Adipocyte (in vitro differentiated cells): ENCODE measurements at places on chromosomes 3 and 15.

DNA sequence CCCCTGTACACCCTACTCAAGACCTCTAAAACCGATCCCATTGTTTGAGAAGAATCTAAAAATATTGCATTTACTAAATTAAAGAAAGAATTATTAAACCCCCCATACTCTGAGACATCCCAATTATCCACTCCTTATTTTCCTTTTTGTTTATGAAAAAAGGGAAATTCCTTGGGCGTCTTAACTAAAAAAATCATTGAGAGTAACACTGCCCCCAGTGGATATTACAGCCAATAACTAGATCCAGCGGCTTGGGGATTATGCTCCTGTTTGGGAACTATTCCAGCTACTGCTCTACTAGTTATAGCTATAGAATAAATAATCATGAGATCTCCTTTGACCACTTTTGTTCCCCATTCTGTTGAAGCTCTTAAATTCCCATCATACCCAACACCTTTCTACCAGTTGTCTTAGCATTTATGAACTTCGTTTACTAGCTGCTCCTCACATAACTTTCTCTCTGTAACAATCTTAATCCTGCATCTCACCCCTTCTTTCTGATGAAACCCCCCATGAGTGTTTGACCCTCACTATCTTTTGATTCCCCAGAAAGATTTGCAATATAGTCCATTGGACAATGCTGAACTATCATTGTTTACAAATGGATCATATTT, 12.7 kb upstream of the CFAP91 start:
- DNase-seq: peak; percentile 51

GRCh38 chr3:20186600-20187004, 596 bp upstream of the SGO1 start:
- peak; percentile 43 for DNase-seq

DNA sequence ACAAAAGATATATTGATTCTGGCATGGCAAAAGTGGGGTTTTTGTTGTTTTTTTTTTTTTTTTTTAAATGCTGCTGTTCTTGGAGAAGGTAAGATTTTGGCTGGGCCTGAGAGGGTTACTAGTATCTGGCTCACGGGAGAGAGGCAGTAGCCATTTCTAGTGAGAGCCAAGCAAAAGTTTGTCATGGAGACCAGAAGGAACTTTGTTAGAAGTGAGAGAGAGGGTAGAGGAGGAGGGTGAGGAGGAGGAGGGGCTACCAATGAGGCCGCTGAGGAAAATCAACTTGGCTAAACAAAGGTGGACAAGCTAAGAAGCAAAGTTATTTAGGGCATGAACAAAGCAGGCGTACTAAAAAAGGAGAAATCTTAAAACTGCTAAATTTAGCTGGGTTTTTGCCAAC, 48.9 kb upstream of the STRIT1 start:
- no peak for DNase-seq

DNA sequence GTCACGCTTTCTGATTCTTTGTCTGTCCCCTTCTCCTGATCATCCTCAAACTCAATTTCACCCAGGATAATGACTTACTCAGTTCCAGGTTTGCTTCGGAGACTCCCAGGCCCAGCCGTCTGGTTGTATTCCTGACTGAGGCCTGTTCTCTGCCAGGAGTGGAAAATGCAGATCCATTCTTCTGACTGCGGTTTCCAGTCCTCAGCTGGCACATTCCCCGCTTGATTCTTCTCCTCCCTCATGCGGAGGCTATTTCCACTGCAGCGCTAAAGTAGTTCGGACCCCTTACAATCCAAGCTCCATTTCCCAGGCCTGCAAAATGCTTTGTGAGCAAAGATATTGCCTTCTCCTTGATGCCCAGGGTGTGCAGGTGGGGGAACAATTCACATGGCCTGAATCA, 47.2 kb upstream of the GALNT15 start:
- DNase-seq: no peak

DNA sequence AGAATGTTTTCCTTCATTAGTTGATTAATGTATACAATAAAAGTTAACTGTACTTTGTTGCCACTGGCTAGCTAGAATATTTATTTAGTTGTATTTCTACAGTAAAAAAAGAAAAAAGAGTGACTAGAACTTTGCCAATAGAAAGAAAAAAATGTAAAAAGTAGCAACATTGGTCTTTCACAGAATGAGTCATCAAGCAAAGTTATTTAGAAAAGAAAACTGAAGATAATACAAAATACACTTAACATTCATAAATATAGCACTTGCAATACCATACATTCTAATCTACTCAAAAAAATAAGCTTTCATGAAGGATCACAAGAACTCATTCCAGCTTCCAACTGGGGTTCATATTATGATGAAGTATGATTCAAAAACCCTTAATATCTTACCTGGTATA, 83.4 kb downstream of the AQR start:
- DNase-seq: peak; percentile 50

DNA sequence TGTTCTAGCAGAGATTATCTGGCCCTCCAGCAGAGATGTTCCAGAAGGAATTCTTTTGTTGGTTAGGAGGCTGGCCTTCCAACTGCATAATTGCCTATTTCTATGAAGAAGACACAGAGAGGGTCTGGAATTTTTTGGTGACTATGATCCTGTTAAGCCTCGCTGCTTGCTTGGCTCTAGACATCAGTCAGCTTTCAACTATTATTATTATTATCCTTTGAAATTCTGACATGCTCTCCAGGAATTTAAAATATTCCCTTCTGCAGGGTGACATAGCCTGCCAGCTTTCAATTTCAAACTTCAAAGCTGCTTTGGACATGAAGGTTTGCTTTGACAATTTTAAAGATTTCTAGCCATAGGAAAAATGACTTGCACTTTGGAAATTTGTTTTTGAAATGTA, 26.3 kb upstream of the ZNF148 start:
- DNase-seq: peak; percentile 54

DNA sequence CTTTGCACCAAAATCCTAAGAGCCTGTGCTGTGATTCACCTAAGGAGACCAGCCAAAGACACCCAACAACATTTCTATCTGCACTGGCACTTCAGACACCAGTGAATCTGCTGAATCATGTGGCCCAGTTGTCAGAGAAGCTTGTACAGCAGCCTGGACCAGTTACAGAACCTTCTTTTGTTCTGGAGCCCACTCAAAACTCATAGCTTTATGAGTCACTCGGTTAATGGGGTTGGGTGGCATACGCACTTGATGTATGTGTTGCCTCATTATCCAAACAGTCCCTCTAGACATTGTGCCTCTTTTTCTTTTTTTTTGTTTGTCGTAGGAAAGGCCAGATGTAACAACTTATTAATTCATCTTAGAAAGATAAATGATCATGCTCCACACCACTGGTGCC, 25.6 kb upstream of the GOLGA6L2 start:
- no peak for DNase-seq

- DNase-seq: no peak
Observed at GRCh38 chr3:153633407-153633806, 471.4 kb downstream of the RAP2B start.

DNA sequence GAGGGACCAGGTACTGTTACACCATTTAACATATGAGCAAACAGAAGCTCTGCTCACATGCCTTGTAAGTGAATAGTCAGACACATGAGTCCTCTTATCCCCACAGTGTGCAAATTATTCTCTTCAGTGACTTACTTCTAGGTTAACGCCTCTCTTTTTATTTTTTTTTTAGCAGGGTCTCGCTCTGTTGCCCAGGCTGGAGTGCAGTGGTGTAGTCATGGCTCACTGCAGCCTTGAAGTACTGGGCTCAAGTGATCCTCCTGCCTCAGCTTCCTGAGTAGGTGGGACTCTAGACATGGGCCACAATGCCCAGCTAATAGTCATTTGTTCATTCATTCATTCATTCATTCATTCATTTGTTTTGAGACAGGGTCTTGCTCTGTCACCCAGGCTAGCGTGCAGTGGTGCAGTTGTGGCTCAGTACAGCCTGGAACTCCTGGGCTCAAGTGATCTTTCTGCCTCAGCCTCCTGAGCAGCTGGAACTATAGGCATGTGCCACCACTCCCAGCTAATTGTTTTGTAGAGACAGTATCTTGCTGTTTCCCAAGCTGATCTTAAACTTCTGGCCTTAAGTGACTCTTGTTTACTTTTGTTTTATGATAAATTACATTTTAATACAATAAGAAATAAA, 94.7 kb downstream of the LRRC28 start:
- no peak for DNase-seq

GRCh38 chr3:59133311-59133710, 83.5 kb upstream of the CFAP20DC start:
- peak; percentile 90 for DNase-seq

GRCh38 chr3:177498037-177498857, 301.0 kb upstream of the TBL1XR1 start:
- DNase-seq: no peak

DNA sequence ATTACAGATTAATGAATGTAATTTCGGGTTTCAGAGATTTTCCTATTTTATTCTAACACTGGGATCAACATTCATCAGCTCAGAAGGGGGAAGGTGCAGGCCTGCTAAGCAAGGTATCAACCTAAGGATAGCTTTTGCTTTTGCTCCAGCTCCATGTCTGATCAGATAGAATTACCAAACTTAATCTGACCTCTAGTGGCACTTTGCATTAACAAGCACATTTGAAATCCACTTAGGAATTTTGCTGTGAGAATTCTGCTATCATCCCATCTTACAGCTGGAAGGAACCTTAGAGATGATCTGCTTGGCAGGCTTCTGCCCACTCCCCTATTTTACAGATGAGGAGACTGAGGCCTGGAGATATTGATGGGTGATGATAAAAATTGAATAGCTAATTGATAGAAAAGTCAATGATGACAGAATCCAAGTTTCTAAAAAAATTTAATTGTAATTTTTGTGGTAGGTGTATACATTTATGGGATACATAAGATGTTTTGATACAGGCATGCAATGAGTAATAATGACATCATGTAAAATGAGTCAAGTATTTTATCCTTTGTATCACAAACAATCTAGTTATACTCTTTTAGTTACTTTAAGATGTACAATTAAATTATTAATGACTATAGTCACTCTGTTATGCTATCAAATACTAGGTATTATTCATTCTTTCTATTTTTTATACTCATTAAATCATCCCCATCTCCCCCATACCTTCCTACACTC, 209.2 kb upstream of the ZPLD1 start:
- DNase-seq: peak; percentile 84

- DNase-seq: peak; percentile 72
Observed at GRCh38 chr15:74631935-74632560, 16.4 kb downstream of the CLK3 start.

- DNase-seq: peak; percentile 68
Observed at GRCh38 chr3:187243933-187244524, 46.7 kb downstream of the RTP1 start.

GRCh38 chr3:46485779-46486175, 12.0 kb upstream of the RTP3 start:
- DNase-seq: no peak

GRCh38 chr15:100291106-100291505, 50.7 kb downstream of the ADAMTS17 start:
- no peak for DNase-seq

GRCh38 chr3:144185276-144185675, 213.7 kb downstream of the DIPK2A start:
- DNase-seq: no peak

DNA sequence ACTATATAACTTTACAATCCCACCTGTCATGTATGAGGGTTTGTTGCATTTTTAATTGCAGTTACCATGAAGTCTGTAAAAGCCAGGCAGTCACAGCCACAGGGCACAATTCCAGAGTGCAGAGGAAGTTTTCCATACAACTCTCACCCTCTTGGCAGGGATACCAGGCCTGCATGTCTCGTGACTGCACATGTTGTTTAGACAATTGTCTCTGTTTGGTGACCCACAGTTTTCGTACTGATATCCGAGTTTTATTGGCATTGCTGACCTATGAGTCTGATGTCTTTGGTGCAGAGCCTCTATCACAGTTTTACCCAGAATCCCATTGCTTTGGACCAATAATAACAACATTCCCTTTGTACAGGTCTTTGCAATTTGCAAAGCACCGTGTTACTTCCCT, 24.9 kb upstream of the MYZAP start:
- DNase-seq: no peak

- DNase-seq: no peak
Observed at GRCh38 chr3:7766530-7766929, 735.1 kb upstream of the LMCD1 start.

GRCh38 chr3:107899990-107900651, 190.7 kb downstream of the CD47 start:
- peak; percentile 24 for DNase-seq

DNA sequence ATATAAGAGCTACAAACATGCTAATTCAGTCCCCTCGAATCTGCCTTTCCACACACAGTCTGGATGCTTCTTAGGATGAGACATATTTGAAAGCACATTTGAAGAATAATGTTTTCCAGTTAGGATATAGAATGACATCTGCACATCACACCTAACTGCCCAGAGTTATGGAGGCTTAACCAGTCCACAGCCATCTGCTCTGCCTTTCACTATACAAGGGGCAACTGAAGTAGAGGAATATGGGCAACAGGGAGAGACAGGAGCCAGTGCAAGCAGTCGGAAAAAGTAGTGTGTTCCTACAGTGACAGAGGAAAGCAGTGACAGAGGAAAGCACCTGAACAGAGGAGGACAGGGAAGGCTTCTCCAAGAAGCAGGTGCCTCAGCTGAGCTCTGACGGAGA, 79.0 kb upstream of the CLDN18 start:
- no peak for DNase-seq

DNA sequence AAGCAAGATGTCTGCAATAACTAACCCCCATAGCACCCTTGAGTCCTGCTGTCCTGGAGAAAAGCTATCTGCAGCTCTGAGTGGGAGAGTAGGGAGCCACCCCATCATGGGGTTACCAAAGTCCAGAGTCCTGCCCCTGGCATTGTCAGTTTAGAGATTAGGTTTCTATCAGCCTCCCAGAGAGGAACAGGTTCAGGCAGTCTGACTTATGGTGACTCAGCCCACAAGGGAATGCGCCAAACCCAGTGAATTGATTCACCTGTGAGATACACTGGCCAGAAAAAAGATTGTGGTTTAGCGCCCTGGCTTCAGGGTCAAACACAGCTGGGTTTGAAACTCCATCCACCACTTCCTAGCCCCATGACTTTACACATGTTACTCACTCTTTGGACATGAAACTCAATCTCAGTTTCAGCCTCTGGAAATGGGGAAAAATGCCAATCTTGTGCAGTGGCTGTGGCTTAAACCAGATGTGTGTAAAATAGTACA, 263.6 kb upstream of the HES1 start:
- DNase-seq: peak; percentile 74
